ENCODE measurements at places on chromosomes 7 and 10.
A peak's percentile ranks its signal among the peaks of the same experiment; 100 is the strongest.

GRCh38 chr7:44440577-44441078, 49.8 kb downstream of the NUDCD3 start:
- DNase-seq, result no peak

DNA sequence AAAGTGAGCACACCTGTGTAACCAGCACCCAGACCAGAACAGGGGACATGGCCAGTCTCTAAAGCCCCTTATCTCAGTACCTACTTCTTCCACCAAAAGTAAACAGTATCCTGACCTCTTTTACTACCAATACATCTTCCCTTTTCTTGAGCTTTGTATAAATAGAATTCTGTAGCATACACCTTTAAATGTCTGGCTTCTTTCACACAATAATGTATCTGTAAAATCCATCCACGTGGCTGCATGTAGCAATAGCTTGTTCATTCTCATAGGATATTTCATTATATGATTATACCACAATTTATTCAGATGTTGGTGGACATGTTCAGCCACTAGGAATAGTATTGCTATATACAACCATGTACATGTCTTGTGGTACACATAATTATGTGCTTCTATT, 40.6 kb downstream of the BTBD16 start:
- DNase-seq, result no peak

- no peak for DNase-seq
Observed at GRCh38 chr7:23356726-23357125, 57.6 kb downstream of the MALSU1 start.

GRCh38 chr7:154427533-154427932, 375.3 kb downstream of the DPP6 start:
- DNase-seq, result no peak

- no peak for DNase-seq
Observed at GRCh38 chr7:65731562-65732035, 141.3 kb upstream of the VKORC1L1 start.

GRCh38 chr7:139629392-139630082, 106.1 kb downstream of the CLEC2L start:
- DNase-seq, result no peak

- DNase-seq, result no peak
Observed at GRCh38 chr7:1895664-1896515, 225.8 kb downstream of the ELFN1 start.

- no peak for DNase-seq
Observed at GRCh38 chr10:126243971-126244370, 144.3 kb downstream of the ADAM12 start.

- DNase-seq, result no peak
Observed at GRCh38 chr10:4824791-4825310, 1.2 kb upstream of the AKR1E2 start.

DNA sequence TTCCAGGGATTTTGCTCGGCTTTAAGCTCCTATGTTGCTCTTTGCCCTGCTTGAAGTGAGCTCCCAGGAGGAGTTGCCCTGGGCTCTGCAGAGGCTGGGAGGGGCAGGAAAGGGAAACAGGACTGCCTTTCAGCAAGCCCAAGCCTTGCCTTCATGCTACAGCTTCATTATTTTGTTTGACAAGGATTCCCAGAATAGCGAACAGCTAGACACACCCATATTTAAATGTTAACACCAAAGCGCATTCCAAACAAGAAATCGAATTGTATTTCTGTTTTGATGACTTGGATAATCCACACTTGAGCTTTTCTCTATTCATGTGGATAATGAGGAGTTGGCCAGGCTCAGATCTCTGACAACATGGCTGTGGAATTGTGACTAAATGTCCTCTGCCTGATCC, 6.3 kb downstream of the KIAA1217 start:
- DNase-seq, result no peak

- DNase-seq, result no peak
Observed at GRCh38 chr10:72080042-72080975, 8.0 kb downstream of the SPOCK2 start.

GRCh38 chr7:90250601-90251303, 5.8 kb downstream of the CFAP69 start:
- no peak for DNase-seq

GRCh38 chr10:125231116-125231812, 70.9 kb upstream of the CTBP2 start:
- no peak for DNase-seq

- DNase-seq, result no peak
Observed at GRCh38 chr7:25659841-25660240, 431.6 kb upstream of the NPVF start.

DNA sequence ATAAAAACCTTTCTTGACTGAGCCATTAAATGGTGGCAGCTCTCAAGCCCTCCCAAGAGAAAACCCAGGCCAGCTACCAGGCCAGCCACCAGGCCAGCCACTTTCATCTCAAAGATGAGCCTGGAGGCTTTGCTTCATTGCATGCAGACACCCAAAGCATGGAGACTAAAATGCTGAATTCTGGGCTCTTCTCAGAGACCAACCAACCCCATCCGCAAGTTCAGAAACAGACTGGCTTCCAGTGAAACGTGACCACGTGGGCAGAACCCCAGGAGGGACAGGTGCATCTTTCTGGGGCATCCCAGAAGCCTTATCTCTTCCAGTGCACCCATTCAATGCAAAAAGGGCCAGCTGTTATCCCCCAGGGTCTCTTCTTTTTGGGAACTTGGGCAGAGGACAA, 20.9 kb downstream of the CHST15 start:
- DNase-seq, result no peak

DNA sequence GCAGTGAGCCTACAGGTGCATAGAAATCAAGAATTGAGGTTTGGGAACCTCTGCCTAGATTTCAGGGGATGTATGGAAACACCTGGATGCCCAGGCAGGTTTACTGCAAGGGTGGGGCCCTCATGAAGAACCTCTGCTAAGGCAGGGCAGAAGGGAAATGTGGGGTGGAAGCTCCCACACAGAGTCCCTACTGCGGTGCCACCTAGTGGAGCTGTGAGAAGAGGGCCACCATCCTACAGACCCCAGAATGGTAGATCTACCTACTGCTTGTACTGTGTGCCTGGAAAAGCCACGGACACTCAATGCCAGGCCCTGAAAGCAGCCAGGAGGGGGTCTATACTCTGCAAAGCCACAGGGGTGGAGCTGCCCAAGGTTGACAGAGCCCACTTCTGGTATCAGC, 533.5 kb downstream of the GPAM start:
- DNase-seq, result no peak

DNA sequence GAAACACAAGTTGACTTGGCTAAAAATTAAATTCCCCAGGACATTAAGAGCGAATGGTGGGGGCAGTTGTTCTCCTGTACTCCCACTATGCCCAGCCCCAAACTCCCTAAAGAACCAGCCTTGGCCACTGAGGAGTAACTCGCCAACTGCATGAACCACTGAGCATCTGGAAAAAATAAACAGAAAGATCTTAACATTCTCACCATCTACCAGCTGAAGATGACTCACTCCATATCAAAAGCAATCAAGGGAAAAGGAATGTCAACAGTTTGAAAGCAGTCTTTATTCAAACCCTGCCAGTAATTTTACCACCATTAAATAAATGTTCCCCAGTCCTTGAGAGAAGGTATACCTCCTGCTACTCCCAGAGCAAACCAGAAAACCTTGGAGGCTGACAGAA, 45.4 kb downstream of the CTTNBP2 start:
- DNase-seq, result no peak

GRCh38 chr7:44965441-44965903, 13.3 kb downstream of the MYO1G start:
- no peak for DNase-seq

DNA sequence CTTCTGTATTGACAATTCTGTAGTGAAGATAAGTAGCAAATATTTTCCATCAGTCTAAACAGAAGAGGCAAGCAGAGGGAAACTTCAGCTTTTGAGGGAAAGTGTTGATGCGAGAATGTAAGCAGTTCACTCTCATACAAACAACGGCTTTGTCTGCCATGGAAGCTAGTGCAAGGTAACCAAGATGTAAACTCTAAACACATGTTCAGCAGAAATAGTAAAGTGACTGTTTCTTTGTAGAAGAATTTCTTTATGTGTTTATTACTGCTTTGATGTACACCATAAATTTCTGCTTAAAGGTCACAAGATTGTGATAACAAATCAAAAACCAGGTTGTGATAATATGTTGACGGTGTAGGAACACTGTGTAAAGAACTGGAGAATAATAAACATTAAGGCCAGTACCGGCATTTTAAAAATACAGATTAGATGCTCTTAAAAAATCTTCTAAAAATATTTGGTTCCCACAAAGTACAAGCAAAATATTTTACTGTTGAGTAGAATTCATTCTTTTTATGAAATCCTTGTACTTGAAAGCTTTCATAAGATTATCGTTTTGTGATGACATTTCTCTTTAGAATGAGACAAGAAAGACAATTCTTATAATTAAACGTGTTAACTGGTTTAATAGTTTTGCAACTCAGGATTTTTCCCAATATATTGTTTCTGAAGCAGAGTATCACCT, 34.2 kb downstream of the SEMA3C start:
- DNase-seq, result no peak

- DNase-seq, result no peak
Observed at GRCh38 chr7:121334875-121335648, 6.3 kb downstream of the WNT16 start.

DNA sequence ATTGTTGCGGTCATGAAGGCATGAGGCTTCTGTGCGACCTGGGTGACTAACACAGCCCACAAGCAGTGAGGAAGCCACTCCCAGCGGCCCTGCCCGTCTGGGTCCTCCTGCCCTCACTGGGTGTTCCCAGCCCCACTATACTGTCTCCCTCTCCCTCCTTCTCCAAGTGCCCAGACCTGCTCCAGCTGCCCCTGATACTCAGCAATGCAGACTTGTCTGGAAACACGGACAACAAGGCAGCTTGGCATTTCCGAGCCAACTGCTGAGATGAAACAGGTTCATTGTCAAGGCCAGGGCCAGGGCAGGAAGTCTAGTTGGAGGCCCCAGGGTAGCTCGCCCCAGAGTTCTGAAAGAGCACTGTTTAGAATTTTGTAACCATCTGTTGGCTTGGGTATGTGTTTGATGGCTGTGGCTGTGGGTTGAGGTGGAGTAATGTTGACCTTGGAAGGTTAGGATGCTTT, 95.7 kb downstream of the RBM20 start:
- DNase-seq, result no peak

- DNase-seq, result no peak
Observed at GRCh38 chr7:130371046-130371445, 9.2 kb upstream of the CPA1 start.

- DNase-seq, result no peak
Observed at GRCh38 chr10:48215486-48216203, 58.9 kb downstream of the FRMPD2 start.

- no peak for DNase-seq
Observed at GRCh38 chr10:28147706-28148105, 148.8 kb upstream of the ODAD2 start.

- peak; percentile 36 for DNase-seq
Observed at GRCh38 chr7:1569016-1569415, 816 bp downstream of the PSMG3 start.

- DNase-seq, result no peak
Observed at GRCh38 chr7:36037121-36037662, 115.9 kb upstream of the EEPD1 start.

DNA sequence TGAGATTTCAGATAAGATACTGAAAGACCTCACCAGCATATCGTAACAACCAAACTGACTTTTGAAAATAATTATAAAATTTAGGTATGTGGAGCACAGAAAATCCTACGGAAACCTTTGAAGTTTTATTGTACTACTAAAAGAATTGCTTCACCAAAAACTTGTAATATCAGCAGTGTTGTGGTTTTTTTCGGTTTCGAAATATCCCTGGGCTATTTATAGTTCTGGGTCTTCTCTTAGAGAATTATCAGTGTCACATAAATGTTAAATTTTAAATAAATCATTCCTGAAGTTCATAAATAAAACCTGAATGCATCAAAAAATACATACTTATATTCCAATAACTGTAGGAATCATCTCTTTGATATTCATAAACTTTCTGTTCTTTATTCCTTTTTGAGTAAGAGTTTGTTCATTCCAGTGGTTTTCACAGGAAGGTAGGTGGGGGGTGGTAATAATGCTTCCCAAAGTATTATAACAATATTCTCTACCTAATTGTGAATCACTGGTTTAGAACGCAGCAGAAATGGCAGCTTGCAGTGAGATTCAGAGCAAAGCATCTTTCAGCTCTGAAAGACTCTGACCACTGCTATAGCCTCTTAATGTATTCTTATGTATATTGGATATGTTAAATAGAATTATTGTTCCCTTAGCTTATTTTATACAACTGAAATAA, 60.2 kb downstream of the ZNF277 start:
- DNase-seq, result no peak

DNA sequence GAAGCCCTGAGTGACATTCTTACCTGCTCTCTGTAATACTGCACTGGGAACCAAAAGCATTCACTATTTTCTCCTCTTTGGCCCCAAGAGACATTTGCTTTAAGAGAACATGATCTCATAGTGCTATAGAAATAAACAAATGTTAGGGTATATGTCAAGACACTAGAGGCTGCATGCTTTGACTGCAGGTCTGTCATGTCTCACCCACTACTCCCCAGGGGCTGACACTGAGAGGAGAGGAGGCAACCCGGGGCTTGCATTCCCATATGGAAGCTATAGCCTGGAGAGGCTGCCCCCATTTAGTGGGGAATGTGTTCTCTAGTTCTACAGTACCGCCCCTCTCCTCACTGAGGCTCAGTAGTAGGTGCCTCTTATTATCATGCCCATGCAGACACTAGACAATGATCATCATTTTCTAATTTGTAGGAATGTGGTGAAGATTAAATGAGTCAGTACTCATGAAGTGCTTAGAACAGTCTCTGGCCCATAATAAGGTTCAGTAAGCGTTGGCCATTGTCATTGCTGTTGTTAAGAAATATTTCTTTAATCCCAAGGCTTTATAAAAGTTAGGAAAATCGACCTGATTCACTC, 4.9 kb upstream of the SLF2 start:
- no peak for DNase-seq

DNA sequence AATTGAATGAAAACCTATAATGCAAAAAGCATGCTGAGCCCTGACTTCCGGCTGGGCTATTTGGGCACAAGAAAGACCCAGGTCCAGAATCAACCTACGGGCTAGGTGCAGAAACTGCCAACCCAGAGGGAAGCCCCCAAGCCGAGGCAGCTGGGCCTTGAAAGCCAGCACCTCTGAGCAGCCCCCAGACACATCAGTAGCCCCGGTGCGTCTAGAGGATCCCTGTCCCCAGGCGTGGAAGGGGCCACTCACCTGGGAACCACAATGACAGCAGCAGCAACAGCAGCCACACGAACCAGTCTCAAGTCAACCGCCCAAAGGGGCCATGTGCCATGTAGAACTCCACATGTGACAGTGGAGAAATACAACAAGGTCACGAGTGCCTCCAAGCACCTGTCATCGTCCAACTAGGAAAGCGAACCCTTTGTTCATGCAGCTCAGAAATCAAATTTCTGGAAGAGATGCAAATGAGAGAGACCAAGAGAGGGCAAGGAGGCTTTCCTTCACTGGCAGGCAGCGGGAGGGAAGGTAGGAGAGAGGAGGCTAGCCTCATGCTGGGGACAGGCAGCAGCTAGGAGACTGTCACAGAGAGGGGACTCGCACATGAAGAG, 57.5 kb upstream of the CHST15 start:
- DNase-seq, result no peak
